ENCODE measurements at places on chromosomes 3 and 15.

GRCh38 chr15:79185199-79185598, 94.6 kb upstream of the RASGRF1 start:
- no peak for DNase-seq

DNA sequence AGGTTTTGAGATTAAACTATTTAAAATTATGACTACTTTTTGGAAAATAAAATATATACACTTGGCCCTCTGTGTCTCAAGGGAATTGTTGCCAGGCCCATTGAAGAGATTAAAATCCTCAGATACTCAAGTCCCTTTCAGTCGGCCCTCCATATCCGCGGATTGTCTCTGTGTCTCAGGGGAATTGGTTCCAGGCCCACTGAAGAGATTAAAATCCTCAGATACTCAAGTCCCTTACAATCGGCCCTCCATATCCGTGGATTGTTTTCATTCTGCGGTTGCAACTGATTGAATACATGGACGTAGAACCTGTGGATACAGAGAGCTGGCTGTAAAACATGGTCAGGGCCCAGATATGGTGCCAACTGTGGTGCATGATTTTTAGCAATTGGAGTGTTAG, 15.7 kb upstream of the LRCH3 start:
- no peak for DNase-seq

DNA sequence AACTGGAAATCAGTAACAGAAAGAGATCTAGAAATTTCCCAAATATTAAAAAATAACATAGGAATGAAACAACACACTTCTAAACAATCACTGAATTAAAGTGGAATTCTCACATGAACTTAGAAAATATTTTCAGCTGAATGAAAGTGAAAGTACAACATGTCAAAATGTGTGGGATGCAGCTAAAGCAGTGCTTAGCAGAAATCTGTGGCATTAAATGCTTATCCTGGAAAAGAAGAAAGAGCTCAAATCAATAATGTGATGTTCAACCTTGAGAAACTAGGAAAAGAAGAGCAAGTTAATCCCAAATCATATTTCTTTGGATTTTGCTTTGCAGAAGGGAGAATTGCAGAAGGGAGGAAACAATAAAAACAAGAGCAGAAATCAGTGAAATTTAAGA, 98.2 kb upstream of the NR2E3 start:
- DNase-seq, result no peak

DNA sequence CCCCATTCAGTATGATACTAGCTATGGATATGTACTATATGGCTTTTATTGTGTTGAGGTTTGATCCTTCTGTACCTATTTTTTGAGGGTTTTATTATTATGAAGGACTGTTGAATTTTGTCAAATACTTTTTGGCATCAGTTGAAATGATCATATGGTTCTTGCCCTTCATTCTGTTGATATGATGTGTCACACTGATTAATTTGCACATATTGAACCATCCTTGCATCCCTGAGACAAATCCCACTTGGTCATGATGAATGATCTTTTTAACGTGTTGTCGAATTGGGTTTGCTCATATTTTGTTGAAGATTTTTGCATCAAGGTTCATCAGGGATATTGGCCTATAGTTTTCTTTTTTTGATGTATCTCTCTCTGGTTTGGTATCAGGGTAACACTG, 61.0 kb downstream of the RASA2 start:
- no peak for DNase-seq

DNA sequence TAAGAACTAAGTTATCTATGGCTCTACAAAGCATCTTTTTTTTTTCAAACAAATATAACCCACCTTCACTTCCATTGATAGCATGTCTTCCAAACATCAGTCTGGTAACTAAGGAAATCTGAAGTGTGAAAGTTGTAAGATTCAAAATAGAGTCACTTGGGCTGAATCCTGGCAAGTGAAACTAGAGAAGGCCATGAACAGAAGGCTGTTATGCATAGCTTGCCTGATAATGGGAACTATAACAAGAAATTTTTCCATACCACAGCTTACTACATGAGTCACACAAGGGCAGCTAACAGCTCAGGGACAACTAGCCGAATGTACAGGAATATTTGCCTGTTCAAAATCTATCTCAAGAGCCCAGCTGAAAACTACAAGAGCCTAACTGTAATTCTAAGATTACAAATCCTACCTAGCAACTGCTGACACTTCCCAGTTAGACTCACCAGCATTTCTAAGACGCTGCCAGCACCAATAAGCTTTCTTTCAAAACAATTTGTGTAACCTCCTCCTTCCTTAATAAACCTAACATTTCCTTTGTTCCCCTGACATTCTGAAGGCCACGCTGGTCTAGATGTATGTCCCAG, 1066.5 kb downstream of the PLOD2 start:
- DNase-seq, result no peak

Measured in Peyer's patch (tissue), 4 donors.